ENCODE measurements at places on chromosomes 3 and 15.

DNA sequence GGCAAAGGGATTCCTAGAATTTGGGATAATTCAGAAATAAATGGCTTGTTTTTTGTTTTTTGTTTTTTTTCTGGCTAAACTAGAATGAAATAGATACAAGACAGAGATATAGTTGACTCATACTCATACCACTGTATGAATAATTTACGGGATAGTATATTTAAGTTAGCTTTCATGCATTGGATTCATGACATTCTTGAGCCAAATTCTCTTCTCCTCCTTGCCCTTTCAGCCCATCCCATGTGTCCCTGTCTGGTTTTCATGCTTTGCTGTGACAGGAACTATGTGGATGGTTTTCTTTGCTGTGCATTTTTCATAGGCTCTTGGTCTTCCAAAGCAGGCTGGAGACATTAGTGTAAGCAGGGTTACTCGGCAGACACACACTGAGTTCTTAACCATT is 66.6 kb upstream of the UMPS start:
- no peak for DNase-seq

- no peak for DNase-seq
These were observed 4.8 kb upstream of the RTP3 start for GRCh38 chr3:46492890-46493547.

DNA sequence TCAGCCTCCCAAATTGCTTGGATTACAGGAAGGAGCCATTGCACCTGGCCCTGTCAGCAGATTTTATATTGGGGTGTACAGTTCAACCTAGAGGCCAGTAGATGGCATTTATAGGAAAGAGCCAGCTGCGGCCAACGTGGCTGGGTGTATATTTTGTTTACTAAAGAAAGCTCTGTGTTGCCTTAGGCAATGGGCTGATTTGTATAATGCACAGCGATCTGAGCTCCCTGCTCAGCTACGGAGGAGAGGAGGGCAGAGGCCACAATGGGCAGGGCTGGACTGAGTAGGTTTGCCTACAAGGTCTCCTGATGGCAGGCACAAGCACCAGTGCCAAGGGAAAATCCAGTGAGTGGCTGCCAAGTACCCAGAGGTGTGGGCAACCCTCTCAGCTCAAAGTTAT is 282.4 kb downstream of the ARPP21 start:
- no peak for DNase-seq

- DNase-seq: no peak
These were observed 64.9 kb downstream of the MEF2A start for GRCh38 chr15:99630607-99631131.

DNA sequence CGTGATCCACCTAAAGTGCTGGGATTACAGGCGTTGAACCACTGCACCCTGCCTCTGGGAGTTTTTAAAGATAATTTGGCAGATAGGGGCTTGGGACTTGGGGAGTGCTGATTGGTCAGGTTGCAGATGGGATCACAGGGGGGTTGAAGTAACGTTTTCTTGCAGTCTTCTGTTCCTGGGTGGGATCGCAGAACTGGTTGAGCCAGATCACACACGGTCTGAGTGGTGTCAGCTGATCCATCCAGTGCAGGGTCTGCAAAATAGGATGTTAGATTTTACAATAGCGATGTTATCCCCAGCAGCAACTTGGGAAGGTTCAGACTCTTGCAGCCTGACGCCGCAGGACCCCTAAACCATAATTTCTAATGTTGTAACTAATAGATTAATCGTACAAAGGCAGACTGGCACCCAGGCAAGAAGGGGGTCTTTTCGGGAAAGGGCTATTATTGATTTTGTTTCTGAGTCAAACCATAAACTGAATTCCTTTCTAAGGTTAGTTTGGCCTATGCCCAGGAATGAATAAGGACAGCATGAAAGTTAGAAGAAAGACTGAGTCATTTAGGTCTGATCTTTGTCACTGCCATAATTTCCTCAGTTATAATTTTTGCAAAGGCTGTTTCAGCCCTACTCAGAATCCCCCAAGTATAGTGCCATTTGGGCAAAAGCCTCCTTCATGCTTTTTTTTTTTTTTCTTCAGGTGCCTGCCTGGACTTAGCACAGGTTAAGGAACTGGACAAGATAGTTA is 1.5 kb upstream of the CA12 start:
- no peak for DNase-seq

- DNase-seq: no peak
These were observed 402.3 kb upstream of the TGFBR2 start for GRCh38 chr3:30204126-30204525.

GRCh38 chr3:114646526-114646925 is 352.7 kb downstream of the TIGIT start:
- no peak for DNase-seq

- peak; percentile 7 for DNase-seq
These were observed 293.7 kb downstream of the ARPP21 start for GRCh38 chr3:35932995-35933394.

DNA sequence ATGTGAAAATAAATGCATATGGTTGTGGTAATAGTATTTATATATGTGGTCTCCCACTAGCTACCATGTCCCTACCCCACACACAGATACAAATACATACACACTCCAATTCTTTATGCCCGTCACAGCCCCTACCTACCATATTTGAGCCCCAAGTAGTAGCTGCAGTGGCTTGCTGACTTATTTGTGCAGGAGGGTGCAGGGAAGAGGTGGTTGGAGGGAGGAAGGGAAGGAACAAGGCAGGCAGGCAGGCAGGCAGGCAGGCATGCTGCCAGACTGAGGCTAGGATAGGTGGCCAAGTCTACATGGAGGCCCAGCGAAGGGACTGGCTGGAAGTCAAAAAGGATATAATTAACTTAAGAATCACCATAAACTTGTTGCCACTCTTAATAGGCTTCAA is 82.9 kb downstream of the SCN11A start:
- DNase-seq: no peak

DNA sequence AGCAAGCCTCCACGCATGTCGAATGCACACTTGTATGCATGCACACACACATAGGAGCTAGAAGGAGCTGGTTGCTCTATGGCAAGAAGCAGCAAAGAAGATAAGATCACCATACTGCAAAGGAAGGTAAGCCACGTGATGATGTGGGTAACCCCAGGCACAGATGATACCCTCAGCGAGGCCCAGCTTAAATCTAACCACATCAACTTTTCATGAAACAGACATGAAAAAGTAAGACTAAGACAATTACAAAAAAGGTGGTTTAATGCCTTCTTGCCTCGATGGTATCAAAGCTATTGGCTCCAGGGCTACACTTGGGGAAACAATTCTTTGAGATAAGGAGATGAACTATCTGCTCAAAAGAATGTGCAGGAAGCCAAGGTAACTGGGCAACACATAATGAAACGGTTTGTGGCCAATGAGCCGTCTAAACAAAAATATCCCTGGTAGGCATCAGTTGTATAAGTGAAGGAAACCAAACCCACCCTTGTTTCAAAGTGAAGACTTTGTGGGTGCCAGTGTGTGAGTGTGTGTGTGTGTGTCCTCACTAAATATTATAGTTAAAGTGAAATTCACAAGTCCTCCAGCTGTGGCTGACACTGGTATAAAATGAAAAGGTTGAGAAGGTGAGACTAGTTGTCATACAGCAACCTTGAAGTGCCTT is 365.7 kb upstream of the ICE2 start:
- no peak for DNase-seq

DNA sequence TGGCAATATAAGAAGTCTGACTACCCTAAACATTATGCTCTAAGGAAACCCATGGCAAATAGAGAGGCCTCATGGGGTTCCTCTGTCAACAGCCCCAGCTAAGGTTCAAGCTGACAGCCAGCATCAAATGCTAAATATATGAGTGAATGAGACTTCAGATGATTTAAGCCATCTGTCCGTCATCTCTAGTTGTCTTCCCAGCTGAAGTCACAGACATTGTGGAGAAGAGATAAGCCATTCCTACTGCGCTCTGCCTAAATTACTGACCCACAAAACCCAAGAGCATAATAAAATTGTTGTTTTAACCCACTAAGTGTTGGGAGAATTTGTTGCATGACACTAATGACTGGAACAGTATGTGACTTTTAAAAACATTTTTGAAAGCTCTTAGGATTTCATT is 87.3 kb upstream of the IGSF10 start:
- no peak for DNase-seq

GRCh38 chr3:46668116-46668515 is 25.4 kb downstream of the ALS2CL start:
- no peak for DNase-seq

DNA sequence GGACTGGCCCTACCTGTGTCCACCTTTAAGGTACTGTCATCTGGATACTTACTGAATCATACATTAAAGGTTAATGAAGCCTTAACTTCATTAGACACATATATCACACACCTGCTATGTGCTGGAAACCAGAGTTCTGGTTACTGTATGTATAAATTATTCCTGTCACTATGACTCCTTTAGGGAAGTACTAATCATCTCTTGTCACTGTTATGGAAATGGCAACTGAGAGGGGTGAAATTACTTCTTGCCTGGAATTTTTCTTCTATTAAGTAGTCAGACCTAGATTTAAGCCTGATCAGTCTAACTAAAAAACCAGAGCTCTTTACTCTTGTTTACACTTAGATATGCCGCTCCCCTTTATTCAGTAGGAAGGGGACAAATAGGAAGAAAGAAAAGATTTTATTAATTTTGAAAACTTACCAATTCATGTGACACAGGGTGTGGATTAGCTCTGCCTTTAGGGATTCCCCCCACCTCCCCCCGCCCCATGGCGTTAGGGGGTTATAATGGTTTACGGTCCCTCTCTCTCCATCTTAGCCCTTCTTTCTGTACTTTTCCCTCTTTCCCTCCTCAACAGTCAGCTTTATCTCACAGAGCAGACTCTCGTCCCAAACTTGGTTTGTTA is 152.5 kb downstream of the KLHL25 start:
- no peak for DNase-seq

GRCh38 chr15:48644827-48645557 is 517 bp downstream of the FBN1 start:
- DNase-seq: no peak

GRCh38 chr3:42655980-42656679 is 2.6 kb downstream of the ZBTB47 start:
- DNase-seq: no peak

GRCh38 chr3:187978433-187979011 is 175.4 kb upstream of the LPP start:
- DNase-seq: peak; percentile 23

DNA sequence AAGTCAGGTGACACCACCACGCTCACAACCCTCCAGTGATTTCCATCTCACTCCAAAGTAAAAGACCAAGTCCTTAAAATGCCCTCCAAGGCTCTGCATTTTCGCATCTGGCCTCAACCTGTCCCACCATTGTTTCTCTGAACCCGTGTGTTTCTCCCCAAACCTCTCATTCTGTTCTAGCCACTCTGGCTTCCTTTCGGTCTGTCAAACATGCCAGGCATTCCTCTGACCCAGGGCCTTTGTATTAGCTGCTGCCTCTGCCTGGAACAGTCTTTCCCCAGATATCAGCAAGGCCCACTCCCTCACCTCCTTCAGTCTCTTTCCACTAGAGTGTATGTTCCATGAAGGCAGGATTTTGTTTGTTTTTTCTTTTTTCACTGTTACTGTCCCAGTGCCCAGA is 16.0 kb downstream of the MAP2K5 start:
- no peak for DNase-seq

GRCh38 chr3:21938267-21938681 is 187.3 kb upstream of the ZNF385D start:
- no peak for DNase-seq

GRCh38 chr3:46671541-46672348 is 21.7 kb downstream of the ALS2CL start:
- no peak for DNase-seq

GRCh38 chr3:14204515-14205284 is 26.1 kb downstream of the LSM3 start:
- DNase-seq: no peak

- no peak for DNase-seq
These were observed 756 bp upstream of the RMDN3 start for GRCh38 chr15:40755812-40756208.

DNA sequence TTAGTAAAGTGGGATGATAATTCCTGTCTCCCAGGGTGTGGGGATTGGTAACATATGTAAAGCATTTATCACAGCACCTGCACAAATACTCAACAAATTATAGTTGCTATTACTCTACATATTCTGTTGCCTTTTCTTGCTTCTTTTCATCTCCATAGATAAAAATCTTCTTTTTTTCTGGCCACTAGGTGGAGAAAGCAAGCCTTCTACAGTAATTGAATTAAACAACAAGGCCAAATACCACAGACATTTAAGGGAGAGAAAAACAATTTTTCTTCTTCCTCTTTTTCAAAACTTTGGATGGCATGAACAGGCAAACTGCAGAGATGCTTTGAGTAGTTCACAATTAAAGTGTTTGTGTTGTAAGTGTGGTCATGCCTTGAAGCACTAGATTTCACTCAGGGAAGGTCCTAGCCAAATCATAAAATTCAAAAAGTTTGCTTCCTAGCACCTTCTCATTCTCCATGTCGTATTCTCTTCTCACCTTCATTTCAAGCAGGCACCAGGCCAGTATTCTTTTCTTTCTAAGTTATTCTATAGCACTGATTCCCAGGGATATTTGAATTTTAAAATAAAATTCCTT is 493.4 kb upstream of the TGFBR2 start:
- peak; percentile 13 for DNase-seq

- peak; percentile 40 for DNase-seq
These were observed 66.3 kb upstream of the HES1 start for GRCh38 chr3:194069421-194070219.

GRCh38 chr3:58989955-58990354 is 59.9 kb downstream of the CFAP20DC start:
- no peak for DNase-seq

DNA sequence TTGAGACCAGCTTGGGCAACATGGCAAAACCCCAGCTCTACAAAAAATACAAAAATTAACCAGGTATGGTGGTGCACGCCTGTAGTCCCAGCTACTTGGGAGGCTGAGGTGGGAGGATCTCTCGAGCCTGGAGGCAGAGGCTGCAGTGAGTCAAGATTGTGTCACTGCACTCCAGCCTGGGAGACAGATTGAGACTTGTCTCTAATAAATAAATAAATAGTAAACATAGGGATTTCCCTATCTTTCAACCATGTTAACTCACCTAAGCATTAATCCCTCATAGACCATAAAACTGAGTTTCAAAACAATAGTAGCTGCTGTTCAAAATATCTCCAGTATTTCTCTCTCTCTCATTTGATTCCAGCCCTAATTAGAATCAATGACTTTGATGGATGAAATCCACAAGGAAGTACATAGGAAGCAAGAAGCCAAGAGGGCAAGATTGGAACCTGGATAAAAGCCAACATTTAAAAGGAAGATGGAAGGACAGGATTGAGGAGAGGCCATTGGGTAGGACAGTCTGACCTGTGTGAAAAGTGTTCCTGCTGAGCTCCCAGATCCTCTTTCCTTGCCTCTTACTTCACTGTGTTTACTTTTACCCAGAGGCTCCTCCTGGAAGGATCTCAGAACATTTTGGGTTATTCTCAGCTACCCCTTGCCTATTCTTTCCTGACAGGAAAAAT is 12.4 kb upstream of the TTBK2 start:
- no peak for DNase-seq

Data from CD14-positive monocyte (primary cell).